ENCODE measurements at places on chromosomes 1 and 21.

DNA sequence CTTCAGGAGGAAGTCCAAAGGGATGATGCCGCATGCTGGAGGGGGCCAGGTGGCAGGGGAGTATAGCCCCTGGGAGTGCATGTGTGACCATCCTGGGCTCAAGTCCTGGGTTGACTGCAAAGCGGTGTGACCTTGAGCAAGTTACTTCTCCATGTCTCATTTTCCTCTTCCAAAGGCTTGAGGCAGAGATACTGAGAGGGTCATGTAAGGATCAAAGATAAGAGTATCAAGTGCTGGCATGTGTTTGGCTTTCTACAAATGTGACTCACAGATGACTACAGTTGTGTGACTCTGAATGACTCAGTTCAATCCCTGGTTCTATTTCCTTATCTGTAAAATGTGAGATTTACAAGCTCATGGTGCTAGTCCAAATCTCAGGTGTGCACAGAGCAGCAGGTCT, 26.1 kb downstream of the PROK1 start:
- DNase-seq, result no peak

- no peak for DNase-seq
Observed at GRCh38 chr1:79524126-79524525, 517.6 kb upstream of the ADGRL4 start.

- no peak for DNase-seq
Observed at GRCh38 chr1:106787520-106787919, 269.0 kb upstream of the PRMT6 start.

GRCh38 chr1:235650341-235651169, 971 bp upstream of the GNG4 start:
- no peak for DNase-seq

DNA sequence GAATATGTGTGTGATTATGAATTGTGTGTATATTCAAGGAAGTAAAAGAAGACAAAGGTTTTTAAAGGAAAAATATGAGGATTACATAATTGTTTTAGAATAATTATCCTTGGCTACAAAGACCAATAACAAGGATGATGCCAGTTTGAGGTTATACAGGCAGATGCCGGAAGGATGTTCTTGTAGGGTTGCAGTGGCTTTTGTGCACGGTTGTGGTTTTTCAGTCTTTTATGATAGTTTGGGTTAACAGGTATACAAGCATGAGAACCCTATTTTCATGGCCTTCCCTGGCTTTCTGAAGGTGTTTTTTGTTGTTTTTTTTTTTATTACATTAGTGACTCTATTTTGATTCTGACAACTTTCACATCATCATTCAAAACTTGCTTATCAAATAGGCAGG, 4.9 kb downstream of the CR2 start:
- DNase-seq, result no peak

DNA sequence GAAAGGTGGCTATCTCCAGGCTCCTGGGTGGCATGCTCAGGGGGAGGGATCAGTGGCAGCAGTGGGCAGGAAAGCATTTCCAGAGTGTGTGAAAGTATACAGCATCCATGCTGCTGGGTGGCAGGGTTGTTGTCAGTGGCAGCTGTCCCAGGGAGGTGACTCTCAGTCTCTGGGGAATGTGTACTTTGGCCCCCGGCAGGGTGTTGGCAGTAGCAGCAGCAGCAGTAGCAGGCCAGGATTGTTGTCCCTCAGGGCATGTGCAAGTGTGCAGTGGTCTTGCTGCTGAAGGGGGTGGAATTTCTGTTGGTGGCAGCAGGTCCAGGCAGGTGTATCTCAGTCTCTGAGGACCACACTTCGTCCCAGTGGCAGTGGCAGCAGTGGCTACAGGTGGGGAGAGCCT, 71.7 kb upstream of the GUCA2B start:
- DNase-seq, result no peak

- no peak for DNase-seq
Observed at GRCh38 chr1:210597555-210598134, 268.9 kb downstream of the HHAT start.

DNA sequence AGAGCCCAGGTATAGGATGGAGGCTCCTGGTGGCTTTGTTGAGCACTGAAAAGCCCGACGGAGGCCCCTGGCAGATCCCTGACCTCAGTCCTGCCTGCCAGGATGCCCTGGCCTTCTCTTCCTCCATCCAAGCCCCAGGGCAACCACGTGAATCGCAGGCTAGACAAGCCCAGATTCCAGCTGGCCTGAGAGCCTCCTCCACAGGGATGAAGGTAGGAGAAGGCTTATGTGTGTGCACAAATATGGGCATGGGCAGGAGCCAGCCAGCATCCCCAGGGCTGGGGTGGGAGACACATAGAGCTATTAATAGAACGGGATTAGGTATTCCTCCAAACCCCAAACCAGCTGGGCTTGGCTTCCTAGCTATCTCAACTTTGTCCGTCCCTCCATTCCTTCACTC, 4.0 kb upstream of the EXTL1 start:
- no peak for DNase-seq

DNA sequence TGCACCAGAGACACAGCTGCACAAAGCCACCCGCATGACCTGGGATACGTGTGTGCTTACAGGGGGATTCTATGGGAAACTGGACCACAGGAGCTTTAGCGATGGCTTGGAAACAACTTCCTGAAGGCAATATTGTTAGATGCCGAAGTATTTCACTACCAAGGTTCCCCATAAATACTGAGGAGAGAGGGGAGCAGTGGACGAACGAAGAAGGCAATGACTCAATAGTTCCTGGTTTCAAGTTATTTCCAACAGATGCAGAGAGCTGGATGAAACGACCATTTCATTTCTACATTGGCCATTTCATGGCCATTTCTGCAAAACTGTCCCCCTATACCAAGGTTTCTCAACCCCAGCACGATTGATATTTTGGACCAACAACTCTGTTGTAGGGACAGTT, 61.3 kb downstream of the CD34 start:
- no peak for DNase-seq

- no peak for DNase-seq
Observed at GRCh38 chr1:118333601-118334210, 148.7 kb upstream of the SPAG17 start.

DNA sequence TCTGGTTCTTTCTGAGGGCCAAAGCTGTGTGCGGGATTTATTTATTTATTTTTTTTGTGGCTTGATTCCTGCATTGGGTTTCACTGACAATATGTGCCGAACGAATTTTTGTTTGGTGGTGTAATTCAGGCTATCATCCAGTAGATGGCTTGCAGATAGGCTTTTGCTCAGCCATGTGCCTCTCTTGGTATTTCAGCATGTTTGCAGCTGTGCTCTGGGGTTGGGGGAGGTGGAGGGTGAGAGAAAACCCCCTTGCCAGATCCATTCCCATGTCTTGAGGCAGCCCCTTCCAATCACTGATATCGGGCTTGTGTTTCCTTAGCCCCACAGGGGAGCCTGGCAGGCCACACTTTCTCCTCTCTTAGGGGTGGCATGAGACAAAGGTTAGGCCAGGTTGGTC, 302.4 kb downstream of the PTGER3 start:
- no peak for DNase-seq

DNA sequence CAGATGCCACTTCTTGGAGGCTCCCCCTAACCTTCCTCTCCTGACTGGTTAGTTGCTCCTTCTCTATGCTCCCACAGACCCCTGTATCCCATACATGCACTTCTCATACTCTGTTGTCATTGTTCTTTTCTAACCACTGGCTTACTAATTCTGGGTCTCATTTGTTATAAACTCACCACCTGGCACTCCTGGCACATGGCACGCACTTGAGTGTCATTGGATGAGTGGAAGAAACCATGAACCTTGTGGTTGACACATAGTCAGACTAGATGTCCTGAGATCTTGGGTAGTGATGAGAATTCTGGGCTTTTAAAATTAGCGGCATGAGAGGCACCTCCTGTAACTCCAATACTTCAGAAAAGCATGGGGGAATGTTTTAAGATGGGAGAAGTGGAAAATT, 49.3 kb downstream of the TRIM62 start:
- no peak for DNase-seq

DNA sequence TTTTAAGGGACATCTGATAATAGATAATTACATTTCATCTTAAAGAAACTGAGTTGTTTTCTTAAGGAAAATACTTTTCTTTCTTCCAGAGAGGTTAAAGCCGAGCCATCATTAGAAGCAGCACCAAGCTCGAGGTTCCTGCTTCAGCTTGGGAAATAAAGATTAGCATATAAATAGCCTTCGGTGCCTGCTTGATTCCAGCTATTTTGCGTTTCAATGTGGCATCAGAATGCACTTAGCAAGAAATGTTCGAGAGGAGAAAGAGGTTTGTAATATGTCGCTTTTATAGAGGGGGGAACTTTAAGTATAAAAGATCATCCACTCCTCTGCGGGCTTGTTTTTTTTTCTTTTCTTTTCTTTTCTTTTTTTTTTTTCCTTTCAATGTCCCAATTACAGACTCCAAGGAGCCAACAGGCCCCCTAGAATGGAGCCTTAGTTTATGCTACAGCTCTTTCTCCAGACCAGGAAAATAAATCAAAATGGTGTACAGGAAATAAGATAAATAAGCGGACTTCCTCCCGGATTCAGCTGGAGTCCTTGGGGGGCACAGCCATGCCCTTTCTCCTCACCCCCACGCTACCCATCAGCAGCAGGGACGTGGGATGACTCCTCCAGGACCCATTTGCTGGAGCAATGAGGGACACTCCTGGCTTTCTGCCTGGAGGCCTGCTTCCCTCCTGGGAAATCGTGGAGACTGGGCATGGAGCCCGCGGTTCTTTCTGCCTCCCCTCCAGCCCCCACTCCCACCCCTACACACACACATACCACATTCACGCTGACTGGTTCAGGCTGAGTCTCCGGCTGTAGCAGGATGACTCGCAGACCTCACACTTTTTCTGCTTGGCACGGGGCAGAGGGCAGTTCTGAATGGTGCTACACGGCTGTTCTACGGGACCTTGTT, 131.6 kb downstream of the RRAGC start:
- DNase-seq, result no peak

GRCh38 chr21:31204801-31205200, 139.3 kb downstream of the TIAM1 start:
- no peak for DNase-seq

DNA sequence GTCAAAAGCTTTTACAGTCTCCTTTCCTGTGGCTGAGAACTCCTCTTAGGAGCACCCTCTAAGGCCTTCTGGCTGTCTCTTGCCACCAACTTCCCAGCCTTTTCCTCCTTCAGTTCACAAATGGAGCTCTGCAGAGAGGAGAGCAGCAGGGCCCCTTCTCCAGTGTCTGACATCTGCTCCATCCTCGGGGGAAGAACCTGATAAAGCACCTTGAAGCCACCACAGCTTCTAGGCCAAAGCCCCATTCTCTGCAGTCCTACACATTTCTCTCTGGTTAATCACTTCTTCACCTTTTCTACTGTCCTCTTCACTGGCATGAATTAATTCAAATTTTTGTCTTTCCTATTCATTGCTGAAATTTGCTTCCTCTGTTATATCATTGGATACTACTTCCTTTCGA, 378.1 kb upstream of the POU3F1 start:
- DNase-seq, result no peak

- no peak for DNase-seq
Observed at GRCh38 chr1:156367383-156368156, 1.4 kb upstream of the RHBG start.

- no peak for DNase-seq
Observed at GRCh38 chr1:163796394-163796821, 474.7 kb downstream of the NUF2 start.

DNA sequence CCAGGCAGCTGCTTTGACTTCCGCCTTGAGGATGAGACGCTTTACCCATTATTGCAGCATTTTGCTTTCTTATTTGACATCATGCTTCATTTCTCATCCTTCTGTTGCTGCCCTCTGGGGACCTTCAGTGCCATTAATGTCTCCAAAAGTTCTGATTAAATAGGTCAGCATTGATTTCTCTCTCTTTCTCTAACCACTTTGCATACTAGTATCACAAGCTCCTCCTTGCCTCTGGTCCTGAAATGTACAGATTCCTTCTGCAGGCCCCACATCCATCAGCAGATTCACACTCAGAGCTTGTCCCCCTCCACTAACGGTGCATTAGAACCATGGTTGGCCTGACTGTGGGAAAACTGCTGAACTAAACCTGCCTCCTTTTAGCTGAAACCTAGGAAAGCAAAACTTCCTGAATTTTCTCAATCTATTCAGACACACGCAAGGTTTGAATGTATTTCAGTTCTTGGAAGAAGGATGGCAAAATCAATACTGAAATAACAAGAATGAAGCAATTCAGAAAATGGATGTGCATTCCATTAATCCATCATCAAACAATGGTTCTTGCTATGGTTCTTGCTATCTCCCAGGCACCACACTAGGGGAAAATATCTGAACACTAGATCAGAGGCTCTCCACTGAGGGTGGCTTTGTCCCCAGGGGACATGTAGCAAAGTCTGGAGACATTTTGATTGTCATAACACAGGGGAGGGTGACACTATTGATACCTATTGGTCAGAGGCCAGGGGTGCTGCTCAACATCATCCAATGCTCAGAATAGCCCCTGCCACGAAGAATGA, 154.5 kb downstream of the PCP4 start:
- no peak for DNase-seq

DNA sequence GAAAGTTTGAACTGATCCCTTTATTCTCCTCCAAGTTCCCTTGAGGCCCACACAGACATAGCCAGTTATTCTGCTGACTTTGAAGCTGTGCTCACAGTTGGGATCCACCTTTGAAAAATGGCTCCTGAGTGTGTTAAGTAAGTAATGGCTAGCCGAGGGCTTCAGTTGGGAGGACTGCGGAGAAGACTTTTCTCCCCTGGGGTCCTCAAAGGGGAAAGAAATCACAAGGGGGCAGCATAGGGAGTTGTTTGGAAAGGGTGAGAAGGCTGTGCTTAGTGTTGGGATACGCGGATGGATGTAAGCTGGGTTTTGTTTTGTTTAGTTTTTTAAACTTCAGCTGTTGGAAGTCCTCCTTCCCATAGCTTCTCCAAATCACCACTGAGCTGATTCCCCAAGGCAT, 8.3 kb downstream of the PGM1 start:
- no peak for DNase-seq

DNA sequence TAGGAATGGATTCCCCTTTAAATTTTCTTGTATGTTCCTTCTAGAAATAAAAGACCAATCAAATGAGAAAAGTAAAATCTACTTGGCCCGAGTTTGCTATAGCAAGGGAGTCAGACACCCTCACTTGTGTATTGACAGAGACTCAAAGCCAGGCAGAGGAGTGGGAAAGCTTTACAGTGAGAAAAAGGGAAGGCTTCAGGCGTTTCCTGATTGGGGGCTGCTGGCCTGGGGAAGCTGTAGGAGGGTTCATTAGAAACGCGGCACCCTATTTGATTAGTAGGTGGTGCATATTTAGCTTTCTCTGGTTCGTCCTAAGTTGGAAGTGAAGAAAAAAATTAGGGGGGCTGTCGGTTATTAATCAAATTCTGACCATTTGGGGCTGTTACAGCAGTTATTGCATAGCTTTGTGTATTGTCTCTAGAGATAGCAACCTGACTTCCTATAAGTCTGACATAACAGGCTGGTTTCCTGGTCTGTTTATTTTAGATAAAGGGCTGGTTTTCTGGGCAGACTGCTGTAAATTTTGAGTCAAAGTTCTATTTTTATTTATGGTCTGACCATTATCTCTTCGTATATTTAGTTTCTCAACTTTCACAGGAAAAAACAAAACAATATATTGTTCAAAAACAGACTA, 10.0 kb downstream of the SLC25A24 start:
- no peak for DNase-seq

GRCh38 chr1:45079533-45079932, 67.5 kb downstream of the UROD start:
- DNase-seq, result no peak

- no peak for DNase-seq
Observed at GRCh38 chr1:243962541-243962940, 88.5 kb upstream of the ZBTB18 start.

Measured in activated CD8-positive, alpha-beta memory T cell treated with anti-CD3 and anti-CD28 coated beads for 48 hours (primary cell).